ENCODE measurements at places on chromosomes 6 and 20.

GRCh38 chr6:127343809-127344659 lies 625 bp upstream of the ECHDC1 start:
- DNase-seq = no peak

GRCh38 chr20:50545126-50545525 lies 34.9 kb downstream of the PTPN1 start:
- DNase-seq = no peak

DNA sequence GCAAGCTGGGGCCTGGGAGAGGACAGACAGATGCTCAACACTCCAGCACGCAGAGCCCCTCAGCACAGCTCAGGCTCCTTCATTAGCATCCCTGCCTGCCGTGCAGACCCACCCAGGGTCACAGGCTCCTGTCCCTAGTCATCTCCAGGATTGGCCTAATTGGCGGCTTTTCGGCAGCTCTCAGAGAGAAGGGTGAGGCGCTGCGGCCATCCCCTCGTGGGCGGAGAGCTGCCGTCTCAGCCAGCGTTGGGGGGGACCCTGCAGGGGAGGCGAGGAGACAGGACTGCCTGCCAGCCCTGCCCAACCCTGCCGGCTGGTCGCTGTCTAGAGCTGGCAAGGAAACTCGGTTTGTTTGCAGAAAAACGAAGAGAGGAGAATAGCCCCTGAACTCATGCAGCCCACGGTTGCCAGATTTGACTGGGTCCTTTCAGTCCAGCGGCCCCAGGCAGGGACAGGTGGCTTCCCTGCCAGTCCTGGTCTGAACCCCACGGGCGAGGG lies 26.8 kb downstream of the BHLHE23 start:
- DNase-seq = no peak

DNA sequence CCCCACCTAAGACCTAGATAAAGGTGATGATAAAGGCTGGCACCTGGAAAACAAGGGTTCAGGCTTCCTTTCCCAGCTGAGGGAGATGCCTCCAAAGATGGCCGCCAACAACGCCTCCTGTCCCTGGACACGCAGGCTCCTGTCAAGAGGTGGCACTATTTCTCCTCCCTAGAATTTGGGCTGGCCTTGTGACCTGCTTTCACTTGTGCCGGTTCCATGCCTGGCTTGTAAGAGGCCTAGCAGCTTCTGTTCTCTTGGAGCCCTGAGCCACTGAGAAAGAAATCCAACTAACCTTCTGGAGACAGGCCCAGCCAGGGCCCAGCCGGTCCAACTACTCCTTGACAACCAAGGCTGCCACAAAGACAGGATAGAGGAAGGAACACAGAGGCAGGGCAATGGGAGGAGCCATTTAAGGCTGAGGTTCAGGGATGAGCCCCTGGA lies 60.2 kb upstream of the RALY start:
- DNase-seq = peak; percentile 84

Measured in suprapubic skin (tissue), 4 donors.